Coronary artery (tissue), 2 donors: ENCODE measurements at places on chromosomes 3 and 15.

DNA sequence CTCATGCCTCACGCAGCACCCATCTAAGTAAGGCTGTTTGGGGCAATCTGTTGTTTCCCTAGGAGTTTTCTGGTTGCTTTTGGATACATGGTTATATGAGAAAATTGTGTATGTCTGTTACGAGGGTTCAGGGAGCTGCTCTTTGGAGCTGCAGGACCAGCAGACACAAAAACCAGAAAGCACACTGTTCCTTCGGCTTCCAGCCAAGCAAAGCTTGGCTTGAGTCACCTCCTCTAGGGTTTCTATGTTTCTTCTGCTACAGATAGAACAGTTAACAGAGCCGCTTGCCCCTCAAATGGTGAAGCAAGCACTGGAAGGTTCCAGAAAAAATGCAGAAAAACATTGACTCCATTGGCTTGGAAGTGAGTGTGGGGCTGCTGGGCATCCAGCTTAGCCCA lies 49.2 kb upstream of the CTDSPL start:
- no peak for DNase-seq

GRCh38 chr3:169527507-169527906 lies 136.0 kb downstream of the MECOM start:
- DNase-seq, result no peak

GRCh38 chr15:33048255-33048654 lies 146.3 kb downstream of the FMN1 start:
- DNase-seq, result no peak

GRCh38 chr3:33007776-33008175 lies 56.3 kb downstream of the CCR4 start:
- no peak for DNase-seq

- no peak for DNase-seq
Observed at GRCh38 chr3:128681369-128681829, 30.8 kb upstream of the RPN1 start.

GRCh38 chr3:48928679-48929078 lies 10.0 kb downstream of the ARIH2 start:
- no peak for DNase-seq

DNA sequence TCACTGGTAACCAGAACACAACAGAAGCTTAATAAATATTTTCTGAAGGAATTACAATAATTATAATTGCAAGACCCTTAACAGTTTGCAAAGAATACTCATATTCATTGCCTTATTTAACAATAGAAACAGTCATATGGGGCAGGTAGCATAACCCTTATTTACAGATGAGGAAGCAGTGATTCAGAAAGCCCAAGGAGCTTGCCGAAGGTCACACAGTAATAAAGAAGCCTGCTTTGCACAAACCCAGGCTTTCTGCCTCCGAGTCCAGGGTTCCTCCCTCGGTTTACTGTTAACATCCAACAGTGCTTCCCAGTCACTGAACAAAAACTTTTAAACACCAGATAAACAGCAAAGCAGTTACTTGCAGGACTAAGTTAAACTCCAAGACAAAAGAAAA lies 35.3 kb downstream of the SRGAP3 start:
- no peak for DNase-seq

GRCh38 chr15:47728426-47728825 lies 11.1 kb downstream of the SEMA6D start:
- no peak for DNase-seq

DNA sequence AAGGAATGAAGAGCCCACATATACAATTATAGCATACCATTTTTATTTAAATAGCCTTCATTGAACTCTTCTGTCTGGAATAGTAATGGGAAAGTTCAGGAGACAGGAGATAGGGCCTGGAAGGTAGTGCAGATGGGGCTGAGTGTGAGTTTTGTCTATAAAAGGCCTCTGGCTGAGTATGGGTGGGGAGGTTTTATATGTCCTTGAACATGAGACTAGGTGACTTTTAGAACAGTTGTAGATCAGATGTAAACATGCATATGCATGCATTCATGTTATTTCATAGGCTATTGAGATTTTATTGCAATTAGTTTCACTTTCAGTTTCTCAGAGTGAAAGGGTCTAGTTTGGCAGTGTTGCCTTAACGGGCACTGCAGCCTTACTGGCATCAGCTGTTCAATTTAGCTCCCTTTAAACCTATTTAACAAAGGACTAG lies 27.1 kb downstream of the CGGBP1 start:
- DNase-seq, result no peak

DNA sequence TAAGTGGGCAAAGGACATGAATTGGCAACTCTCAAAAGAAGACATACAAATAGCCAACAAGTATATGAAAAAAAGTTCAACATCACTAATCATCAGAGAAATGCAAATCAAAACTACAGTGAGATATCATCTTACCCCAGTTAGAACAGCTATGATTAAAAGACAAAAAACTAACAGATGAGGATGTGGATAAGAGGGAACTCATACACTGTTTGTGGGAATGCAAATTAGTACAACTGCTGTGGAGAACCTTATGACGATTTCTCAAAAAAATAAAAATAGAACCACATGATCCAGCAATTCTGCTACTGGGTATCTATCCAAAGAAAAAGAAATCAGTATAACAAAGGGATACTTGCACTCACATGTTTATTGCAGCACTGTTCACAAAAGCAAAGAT lies 28.6 kb downstream of the NEK10 start:
- DNase-seq, result no peak

DNA sequence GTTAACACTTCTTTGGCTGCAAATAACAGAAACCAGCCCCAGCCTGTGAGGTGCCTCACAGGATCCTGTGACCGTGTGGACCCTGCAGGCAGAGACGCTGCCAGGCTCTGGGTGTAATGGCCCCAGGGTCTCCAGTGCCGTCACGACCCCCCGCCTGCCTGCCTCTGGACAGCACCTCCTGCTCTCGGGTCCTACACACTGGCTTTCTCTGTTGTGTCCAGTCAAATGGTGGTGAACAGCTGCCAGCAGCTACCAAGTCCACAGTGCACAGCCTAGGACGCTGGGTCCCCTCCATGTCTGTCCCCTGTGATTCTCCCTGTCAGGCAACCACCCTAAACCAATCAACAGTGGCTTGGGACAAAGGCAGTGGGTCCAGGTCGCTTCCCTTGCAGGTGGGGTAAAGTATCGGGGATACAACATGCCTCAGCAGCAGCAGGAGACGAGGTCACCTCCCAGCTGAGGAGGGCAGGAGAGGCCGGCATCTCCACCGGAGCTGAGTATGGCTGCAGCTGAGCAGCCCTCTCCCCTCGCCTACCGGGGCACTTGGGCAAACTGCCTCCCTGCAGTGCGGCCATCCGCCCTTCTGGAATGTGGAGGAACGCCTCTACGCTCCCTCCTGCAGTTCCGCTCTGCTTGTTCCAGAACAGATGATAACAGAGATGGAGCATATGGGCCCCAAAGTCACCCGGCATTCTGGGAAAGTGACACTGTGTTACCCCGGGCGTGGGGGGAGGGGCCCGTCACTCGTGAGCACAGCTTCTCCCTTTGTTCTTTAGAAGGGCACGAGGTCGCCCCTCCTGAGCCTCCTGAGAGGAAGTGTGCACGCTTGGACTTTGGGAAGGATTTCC lies 21.1 kb upstream of the SKOR1 start:
- no peak for DNase-seq

- DNase-seq, result no peak
Observed at GRCh38 chr3:168155303-168155702, 59.6 kb upstream of the GOLIM4 start.

DNA sequence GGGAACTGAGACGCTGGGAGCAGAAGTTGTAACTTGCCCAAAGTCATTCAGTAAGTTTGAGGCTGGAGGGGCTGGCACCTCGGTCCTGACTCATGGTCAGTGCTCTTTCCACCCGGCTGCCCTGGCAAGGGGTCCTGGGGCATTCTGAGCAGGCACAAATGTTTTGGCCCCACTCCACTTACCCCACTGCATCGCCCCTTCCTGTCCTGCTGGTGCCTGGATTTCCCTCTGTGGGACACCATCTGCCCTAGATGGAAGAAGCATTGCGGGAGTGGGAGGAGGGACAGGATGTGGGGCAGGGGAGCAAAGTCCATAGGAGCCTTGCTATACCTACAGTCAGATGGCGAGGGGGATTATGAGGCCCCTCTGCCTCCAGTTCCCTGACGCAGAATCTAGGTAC lies 4.5 kb downstream of the CORO2B start:
- no peak for DNase-seq

DNA sequence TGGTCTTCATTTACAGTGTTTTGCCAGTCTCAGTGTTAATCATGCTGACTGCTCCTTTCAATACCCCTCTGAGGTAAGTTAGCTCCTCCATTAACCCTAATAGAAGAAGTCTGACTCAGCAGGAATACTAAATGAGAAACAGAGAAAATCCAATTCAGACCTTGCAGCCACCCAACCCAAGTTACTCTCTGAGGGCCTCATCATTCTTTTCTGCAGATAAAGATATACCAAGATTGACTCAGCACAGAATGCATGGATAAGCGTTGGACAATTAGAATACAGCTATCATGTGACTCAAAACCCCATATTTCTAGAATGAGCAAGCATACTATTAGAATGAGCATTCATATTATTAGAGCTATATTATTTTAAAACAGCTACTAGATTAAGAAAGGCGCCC lies 389.1 kb upstream of the SGO1 start:
- no peak for DNase-seq

DNA sequence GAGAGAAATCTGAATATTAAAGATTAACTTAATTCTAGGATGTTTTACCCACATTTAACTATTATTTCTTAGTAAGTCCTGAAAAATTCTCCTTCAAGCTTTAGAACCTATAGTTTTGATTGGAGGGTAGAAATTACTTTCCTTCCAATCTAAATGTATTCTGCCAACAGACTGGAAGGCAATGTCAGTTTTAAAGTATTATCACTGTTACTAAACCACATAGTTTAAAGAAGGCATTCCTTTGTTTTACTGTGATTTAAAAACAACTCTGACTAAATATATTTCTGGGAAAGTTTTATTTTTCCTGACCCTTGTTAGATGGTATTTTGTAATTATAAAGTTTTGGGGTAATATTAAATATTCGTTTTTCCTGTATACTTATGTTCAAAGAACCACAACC lies 382.5 kb downstream of the TBC1D5 start:
- no peak for DNase-seq

DNA sequence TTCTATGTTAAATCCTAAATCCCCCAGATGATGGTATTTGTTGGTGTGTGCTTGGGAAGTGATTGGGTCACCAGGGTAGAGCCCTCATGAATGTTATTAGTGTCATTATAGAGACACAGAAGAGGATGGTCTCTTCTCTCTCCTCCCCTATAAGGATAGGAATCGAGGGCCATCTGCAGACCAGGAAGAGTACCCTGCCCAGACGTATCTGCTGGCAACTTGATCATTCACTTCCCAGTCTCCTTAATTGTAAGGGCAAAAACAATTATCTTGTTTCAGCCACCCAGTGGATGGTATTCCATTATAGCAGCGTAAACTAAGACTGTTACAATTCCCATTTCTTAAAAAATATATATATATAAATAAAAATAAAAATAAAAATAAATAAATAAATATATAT lies 892.2 kb downstream of the SI start:
- no peak for DNase-seq

DNA sequence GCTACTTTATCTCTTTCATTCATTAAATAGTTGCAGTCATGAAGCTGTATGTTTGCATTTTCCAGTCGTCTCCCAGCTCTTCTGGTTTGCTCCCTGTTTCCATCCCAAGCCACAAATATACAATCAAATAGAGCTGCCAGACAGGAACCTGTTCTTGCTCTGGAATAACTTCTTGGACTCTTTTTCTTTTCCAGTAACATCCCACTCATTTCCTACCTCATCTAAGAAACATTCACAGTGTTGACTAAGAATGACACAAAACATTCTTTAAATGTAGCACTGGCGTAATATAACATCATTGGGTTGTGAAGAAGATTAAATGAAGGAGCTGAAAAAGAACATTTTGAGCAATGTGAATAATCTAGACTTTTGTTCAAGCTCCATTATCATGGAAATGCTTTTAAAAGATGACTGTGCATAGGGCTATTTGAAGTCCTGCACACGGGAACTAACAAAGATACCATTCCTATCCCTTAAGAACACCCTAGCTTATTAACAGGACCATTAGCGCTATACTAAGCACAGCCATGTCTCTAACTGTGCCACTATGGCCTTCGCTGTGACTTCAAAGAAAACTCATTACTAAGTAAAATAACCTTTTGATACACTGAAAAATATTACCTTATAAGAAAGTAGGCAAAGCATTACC lies 574.0 kb downstream of the NAALADL2 start:
- no peak for DNase-seq

GRCh38 chr3:30948426-30948825 lies 54.0 kb upstream of the GADL1 start:
- DNase-seq, result no peak

GRCh38 chr3:151539599-151539998 lies 78.7 kb upstream of the IGSF10 start:
- DNase-seq, result no peak
